ENCODE measurements at places on chromosomes 12 and 14.

DNA sequence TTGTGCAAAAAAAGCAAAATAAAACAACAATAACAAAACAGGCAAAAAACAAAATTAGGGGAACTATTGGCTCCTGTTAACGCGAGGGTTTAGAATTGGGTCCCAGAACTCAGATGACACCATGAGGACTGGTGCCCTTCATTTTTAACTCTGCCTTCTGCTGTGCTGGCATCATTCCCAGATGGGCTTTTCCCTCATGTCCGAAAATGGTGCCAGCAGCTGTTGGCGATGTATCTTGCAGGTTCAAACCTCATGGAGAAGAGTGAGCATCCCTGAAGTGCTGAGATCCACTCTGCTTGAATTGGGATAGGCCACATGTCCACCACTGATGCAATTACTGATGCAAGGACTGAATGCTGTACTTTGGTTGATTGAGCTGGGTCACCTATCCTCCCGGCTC lies 61.1 kb downstream of the MYRFL start:
- DNase-seq = no peak

DNA sequence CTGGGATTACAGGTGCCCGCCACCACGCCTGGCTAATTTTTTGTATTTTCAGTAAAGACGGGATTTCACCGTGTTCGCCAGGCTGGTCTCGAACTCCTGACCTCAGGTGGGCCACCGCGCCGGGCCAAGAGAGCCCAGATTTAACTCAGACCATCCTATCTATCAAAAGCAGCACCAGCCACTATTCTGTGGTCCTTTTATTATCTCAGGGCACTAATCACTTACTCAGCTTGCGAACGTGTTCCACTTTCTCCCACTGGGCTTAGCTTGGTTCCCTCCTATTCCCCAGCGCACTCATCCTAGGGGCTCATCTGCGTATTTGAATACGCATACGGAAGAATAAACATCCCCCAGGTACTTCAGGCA lies 16.2 kb upstream of the AACS start:
- no peak for DNase-seq

GRCh38 chr14:54360667-54361066 lies 36.1 kb upstream of the CDKN3 start:
- no peak for DNase-seq

GRCh38 chr14:51310505-51310944 lies 70.5 kb downstream of the TMX1 start:
- no peak for DNase-seq

GRCh38 chr12:27780612-27781408 lies 774 bp upstream of the MANSC4 start:
- peak; percentile 21 for DNase-seq

DNA sequence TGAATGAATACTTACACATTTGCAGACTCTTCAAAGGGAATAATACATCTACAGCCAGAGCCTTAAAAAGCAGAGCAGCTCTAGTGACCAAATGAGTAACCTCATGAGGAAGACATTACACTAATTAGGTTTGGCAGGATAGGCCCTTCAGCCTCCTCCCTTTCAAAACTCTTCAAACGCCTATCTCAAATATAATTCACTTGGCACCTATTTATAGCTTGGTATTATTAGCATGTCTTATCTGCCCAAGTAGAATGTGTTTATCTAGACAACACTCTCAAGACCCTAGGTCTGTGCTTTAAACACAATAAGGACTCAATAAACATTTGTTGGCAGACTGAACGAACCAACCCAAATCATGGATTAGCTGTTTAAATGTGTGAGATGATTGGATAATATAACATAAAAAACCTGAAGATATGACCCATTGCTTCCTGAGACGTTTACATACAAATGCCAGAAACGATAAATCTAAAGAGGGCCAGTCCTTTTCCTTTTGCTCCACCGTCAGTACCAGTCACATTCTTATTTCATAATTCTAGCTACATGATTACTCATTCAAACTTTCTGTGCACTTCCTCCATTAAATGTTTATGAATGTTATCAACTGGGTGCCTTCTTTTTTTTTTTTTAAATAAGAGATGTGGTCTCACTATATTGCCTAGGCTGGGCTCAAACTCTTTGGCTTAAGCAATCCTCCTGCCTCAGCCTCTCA lies 123.3 kb downstream of the CEP83 start:
- no peak for DNase-seq

DNA sequence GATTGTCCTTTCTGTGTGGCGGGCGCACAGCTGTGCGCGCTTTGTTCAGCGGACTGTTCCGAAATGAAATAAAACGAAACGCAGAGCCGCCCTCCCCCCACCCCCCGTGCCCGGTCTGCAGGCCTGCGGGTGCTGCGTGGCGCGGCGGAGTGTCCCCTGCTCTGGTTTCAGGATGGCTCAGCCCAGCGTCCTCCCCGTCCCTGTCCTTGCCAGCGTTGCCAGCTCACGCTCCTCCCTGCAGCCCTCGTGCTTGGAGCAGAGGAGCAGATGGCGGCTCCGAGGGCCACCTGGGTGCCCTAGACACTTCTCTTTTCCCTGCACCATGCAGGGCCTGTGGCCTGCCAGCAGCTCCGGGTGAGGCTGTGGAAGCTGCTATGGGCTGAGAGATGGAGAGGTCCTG lies 17.5 kb upstream of the BEGAIN start:
- DNase-seq = no peak

- no peak for DNase-seq
Measured at GRCh38 chr14:68042586-68043210, 223.1 kb downstream of the RAD51B start.

DNA sequence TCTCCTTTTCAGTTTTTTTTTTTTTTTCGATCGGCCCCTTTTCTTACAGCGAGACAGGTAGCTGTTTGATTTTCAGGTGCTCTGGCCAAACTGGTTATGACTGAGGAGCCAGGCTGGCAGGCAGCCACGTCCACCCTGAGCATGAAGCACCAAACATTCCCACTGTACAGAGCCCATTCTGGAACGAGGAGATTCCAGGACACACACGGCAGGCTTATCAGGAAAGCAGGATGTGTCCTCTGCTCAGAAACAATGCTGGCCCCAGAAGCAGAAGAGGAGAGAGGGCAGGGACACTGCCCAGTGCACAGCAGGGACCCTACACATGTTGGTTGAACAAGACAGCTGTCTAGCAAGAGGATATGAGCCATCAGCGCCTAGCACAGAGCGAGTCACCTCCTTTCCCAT lies 3.7 kb upstream of the KRT2 start:
- no peak for DNase-seq

GRCh38 chr14:30620178-30620577 lies 1.9 kb upstream of the SCFD1 start:
- DNase-seq = no peak

DNA sequence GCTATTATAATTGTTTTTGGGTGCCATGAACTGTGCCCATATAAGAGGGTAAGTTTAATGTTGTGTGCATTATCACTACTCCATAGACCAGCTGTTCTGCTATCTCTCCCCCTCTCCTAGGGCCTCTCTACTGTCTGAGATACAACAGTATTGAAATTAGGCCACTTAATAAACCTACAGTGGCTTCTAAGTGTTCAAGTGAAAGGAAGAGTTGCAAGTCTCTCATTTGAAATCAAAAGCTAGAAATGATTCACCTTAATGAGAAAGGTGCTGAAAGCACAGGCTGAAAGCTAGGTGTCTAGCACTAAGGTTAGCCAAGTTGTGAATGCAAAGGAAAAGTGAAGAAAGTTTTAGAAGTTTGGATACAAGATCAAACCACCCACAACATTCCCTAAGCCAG lies 168.0 kb downstream of the SLC16A7 start:
- DNase-seq = no peak

DNA sequence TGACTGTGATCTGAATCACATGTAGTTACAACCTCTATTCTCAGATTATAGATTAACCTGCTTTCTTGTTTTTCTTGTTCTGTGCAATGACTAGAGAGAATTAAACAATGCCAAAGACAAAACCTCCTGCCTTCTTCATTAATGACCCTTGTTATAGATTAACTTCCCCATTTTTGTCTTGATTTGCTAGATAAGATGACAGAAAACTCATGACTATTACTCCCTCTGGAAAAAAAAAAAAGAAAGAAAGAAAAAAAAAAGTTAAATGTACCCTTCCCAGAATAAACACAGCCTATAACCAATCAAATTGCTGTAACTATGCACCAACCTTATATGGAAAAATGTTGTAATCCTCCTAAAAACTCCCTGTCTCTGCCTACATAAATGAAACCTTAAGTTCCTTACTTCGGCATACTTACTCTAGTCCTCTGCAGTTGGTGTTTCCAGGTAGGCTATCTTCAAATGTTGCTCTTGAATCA lies 41.1 kb upstream of the PCED1B start:
- no peak for DNase-seq

DNA sequence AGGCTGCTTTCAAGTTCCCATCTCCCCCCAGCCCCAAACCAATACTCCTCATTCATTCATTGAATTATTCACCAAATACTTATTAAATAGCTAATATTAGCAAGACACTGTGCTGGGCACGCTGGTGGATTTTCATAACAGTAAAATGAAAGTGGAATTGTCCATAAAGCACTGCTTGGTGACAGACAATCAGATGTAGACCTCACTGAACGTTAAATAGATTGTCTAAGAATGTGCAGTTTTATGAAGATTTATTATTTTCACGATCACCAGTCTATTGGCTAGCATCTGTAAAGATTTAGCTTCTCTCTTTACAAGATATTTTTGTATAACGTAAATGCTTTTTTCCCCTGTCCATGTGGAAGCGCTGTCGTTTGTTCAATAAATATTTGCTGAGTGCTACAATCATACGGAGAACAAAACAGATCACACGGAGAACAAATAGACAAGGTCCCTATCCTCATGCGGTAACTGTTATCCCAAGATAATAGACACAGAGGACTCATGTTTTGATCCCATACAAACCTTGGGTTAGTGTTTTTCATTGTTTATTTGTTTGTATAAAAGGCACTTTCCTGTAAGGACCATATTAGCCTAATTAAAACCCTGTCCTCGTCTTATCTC lies 397.6 kb downstream of the BCAT1 start:
- no peak for DNase-seq

DNA sequence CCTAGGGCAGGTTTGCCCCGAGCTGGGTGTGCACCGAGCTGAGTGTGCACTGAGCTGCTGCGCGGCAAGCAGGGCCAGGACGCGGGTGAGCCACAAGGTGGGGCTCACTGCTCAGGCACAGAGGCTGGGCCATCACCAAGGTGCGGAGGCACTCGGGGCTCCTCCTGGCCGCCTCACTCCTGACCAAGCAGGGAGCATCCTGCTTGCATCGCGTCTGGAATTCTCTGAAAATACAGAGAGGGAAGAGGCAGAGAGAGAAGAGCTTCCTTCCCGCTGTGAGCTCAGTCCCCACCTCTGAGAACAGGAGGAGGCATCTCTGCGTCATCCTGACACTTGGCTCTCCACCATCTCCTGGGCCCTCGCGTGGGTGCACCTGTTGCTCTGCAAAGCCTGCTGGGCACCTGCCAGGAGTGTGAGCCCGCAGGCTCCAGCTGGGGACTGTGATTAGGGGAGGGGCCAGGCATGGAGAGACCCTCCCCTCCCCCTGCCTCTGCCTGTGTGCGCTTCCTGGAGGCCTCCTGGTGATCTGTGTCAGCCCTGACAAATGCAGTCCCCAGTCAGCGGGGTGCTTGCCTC lies 116.3 kb downstream of the GLT1D1 start:
- no peak for DNase-seq

DNA sequence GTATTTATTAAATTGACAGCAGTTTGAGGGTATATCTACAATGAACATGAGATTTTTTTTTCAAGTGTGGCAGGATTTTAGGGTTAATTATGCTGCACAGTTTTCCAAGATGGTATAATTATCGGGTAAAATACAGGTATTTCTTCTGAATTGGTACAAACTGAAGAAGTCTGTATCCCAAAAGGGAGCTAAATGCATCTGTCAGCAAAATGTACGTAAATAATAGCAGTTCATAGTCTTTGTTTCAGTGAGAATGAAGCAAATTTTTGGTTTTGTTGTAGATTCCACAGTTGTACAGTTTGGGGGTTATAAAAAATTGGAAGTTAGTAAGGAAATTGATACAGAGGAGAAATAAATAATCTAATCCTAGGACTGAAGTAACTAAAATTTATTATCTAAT lies 63.3 kb downstream of the RAD52 start:
- no peak for DNase-seq

- DNase-seq = no peak
Measured at GRCh38 chr12:76201758-76202157, 117.3 kb upstream of the NAP1L1 start.

GRCh38 chr14:67441256-67441655 lies 29.3 kb upstream of the PLEK2 start:
- no peak for DNase-seq

GRCh38 chr12:120751389-120751788 lies 25.8 kb downstream of the ACADS start:
- no peak for DNase-seq

DNA sequence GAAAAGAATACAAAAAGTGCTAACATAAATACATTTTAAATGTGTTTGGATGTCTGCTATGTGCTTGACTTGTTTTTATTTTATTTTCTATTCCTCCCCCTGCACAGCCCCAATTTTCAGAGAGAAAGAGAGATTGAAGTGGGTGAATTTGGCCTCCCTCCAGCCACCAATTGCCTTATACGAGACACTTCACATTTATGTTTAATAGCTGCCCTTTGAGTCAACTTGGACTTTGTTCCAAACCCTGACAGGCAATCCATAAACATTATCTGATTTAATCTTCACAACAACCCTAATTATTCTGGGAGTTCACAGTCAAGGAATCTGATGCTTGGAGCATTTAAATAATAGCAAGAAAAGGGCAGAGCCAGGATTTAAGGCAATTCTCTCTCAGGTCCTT lies 161.7 kb downstream of the SLC15A4 start:
- no peak for DNase-seq

- no peak for DNase-seq
Measured at GRCh38 chr12:68667896-68668295, 18.9 kb upstream of the NUP107 start.

Measured in CD4-positive, alpha-beta T cell treated with Interleukin-21 for 1 hour (primary cell).